Effector CD4-positive, alpha-beta T cell (primary cell): ENCODE measurements at places on chromosomes 3 and 15.
A peak's percentile ranks its signal among the peaks of the same experiment; 100 is the strongest.

- DNase-seq = no peak
Observed at GRCh38 chr15:80732818-80733217, 37.7 kb downstream of the ABHD17C start.

- no peak for DNase-seq
Observed at GRCh38 chr3:108073764-108074431, 16.9 kb downstream of the CD47 start.

GRCh38 chr15:41004490-41004889 is 51.2 kb downstream of the CHAC1 start:
- DNase-seq = no peak

DNA sequence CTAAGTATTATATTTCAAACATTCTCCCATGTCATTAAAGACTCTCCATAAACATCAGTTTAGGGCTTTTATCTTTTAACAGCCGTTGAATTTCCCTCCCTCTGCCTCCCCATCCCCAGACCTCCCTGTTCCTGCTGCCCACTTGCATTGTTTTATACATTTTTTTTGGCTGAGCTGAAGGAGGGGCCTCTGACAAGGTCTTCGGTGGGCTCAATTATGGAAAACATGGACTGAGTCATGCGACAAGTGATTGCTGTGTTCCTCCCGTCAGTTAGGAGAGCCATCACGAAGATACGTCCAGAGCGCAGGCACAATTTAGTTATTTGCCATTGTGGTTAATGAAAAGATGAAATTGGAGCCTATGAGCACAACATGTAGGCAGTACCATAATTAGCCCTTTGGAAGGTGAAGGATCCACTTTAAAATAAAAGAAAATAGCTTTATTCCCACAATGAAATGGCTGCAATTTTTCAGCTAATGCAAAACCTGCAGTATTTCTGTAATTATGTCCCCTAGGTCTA is 12.0 kb upstream of the NMNAT3 start:
- DNase-seq = no peak

DNA sequence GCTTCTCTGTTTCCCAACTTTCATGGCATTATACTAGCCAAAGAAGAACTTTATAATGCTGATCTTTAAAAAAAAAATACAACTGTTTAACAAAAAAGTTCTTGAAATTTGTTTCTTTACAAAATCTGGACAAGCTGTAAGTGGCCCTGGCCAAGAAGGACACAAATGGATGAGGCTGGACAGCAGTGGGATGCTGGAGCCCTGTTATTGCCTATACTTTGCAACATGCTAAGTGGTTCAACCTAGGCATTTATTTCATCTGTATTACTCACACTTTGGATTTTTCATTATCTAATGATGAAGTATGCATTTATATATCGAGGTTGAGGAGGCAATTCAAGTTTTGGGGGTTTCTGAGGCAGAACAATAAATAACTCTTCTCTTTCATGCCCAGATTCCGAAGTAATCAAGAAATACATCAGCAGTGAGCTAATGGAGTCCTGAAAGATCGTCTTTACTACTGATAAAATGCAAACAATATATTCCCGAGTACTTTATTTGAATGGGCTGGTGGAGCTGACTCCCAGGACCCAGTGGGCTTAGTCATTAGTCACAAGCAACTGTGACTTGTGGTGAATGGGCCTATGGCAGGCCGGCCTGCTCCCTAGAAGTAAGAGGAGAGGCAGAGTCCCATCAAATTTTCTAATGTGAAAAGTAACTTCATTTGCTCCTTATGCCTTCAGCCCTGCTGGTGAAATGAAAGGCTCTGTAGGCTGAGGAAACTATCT is 177.3 kb upstream of the DPH6 start:
- DNase-seq = no peak

DNA sequence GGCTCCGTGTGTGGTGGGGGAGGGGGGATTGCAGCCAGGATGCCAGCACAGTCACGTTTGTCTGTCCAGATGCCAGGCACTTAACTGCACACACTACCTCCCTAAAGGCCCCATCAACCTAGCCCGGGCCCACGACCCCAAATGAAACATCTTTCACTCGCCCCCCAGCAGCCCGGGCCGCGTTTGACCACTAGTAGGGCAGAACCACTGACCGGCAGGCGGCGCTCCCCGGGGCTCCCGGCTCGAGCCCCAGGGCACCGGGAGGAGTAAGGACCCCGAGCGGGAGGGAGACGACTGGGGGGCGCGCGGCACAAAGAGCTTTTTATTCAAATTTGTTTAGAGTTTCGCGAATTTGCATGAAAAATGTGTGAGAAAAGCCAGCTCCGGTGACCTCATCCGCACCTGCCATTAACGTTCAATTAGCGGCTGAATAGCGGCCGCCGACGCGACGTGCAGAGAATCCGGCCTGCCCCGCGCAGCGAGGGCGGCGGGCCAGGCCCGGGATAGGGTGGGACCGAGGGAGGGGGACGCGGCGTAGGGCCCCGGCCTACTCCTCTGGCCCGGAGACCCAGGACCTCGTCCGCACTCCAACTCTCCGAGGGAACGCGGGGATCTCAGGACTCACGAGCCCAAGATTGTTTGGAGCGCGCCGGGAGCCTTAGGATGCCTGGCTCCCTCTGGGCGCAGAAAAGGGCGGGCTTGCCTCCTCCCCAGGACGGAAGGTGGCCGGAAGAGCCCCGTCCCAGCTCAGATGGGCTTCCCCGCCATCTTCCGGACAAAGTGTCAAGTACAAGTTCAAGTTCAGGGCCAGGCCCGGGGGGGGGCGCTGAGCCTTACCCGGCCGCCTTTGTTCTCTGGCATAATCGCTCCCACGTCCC is 64.9 kb upstream of the POLG start:
- DNase-seq = no peak

GRCh38 chr15:99712415-99712814 is 20.8 kb downstream of the LYSMD4 start:
- no peak for DNase-seq

DNA sequence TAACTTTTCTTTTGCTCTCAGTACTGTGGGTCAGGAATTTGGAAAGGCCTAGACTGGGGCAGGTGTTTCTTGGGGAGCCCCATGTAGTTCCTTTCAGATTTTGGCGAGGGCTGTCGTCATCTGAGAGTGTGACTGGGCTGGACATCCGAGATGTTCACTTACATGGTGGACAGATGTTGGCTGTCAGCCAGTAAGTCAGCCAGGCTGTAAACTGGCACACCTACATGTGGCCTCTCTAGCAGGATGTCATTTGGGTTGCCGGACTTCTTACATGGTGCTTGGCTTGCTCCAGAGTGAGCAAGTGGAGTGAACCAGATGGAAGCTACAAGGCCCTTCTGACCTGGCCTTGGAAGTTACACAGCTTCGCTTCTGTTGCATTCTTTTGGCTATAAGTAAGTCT is 20.7 kb downstream of the TATDN2 start:
- DNase-seq = no peak

- no peak for DNase-seq
Observed at GRCh38 chr3:83093222-83093572, 1331.8 kb upstream of the GBE1 start.

DNA sequence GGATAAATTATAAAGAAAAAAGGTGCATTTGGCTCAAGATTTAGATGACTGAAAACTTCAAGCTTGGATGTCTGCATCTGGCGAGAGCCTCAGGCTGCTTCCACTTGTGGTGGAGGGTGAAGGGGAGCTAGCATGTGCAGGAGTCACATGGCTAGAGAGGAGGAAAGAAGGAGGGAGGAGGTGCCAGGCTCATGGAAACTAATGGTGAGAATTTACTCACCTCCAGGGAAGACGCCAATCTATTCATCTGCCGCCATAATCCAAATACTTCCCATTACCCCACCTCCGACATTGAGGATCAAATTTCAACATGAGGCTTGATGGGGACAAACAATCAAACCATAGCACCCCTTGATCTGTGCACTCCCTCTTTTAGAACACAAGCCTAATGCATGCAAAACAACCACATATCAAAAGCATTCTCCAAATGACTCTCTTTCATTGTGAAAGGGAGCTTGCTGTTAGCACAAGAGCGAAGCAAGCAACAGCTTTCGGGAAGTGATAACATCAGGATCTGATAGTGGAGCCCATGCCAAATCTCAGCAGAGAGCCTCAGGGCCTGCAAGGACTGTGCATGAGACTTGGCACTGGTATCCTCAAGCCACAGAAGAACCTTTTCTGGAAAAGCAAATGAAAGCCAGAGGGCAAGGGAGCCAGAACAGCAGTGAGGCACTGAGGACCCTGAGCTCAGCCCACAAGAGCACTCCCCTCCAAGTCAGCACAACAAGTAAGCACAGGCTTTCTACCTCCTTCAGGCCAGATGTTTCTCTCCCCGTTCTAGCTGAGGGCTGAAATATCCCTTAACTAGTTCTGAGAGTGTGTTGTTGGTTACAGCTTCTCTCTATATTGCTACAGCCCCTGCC is 50.2 kb upstream of the THBS1 start:
- no peak for DNase-seq

DNA sequence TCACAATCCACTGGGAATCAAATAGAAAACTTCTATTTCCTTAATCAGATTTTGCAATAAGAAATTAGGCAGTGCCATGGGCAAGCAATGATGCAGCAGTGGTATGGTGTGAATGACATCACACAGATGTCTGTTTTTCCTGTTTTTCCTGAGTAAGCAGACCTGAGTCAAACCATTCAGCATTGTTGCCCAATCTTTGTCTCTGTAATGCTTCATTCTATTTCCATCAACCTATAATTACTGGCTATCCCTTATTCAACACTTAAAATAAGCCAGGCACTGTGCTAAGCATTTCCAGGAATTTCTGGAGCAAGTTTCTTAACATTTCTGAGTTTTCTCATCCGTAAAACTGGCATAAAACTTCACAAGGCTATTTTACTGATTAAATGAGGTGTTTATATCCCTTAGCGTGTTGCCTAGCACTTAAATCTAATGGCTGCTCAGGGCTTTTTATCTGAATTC is 11.3 kb upstream of the OXSR1 start:
- no peak for DNase-seq

- DNase-seq = no peak
Observed at GRCh38 chr3:127484601-127485388, 105.7 kb downstream of the TPRA1 start.

GRCh38 chr3:45656575-45657363 is 32.4 kb upstream of the SACM1L start:
- DNase-seq = peak; percentile 81

DNA sequence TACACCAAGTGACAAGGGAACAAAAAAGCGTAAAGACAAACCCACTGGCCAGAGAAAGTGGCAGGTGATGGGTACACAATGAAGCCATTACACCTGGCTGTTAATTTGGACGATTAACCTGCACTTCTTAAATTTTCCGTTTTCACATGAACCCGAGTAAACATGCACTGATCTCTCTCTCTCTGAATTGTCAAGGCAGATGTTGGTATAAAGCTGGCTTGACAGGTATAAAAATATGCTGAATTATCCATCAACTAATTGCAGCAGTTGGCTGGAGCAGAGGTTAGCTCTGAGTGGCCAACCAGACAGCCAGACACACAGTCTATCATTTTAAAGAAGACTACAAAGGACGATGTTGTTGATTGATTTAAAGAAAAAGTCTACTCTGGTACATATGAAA is 561.7 kb upstream of the ALCAM start:
- no peak for DNase-seq

GRCh38 chr3:50155491-50155878 is 361 bp downstream of the SEMA3F start:
- no peak for DNase-seq

DNA sequence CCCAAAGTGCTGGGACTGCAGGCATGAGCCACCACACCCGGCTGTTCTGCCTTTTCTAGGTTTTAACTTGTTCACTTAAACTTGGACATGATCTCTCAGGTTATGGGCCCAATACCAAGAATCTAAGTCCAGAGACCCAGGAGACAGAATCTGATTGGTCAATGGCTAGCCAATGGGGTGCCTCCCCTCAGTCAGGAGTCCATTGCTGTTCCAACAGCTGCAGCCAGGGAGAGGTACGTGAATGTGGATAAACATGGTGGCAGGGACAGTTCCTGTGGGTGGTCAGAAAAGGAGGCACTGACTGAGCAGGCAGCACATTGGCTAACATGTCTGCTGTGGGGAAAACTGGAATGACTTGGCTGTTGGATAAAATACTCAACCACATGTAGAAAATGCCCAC is 140.3 kb downstream of the RPLP1 start:
- DNase-seq = no peak

GRCh38 chr3:63481627-63482026 is 170.8 kb upstream of the SNTN start:
- DNase-seq = no peak

DNA sequence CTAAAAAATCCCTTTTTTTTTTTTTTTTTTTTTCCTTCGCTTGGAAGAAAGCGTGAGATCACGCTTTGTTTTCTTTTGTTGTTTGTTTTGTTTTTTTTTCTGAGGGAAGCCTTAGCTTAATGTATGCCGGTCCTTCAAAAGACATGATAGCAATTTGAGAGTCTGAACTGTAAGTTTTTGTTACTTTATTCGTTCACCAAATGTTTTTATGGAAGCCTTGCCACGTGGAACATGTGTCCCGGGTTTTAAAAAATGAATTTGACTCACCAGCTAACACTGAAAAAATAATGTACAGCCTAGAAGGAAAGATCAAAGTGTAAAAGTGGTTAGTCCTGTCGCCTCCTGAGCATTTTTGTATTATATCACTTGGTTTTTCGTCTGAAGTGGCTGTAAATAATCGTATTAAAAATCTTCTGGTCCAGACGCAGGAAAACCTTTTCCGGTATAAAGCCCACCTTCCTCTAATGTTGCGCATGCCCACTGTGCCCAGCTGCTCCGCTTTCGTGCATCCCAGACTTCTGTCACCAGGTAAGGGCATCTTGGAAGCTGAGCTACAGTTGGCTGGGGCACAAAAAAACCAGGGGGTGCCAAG is 795 bp upstream of the MYNN start:
- no peak for DNase-seq

- peak; percentile 5 for DNase-seq
Observed at GRCh38 chr15:63833021-63833696, 589 bp downstream of the HERC1 start.

- no peak for DNase-seq
Observed at GRCh38 chr3:103137830-103138229, 703.0 kb downstream of the ZPLD1 start.

- no peak for DNase-seq
Observed at GRCh38 chr3:65596571-65597225, 442.0 kb downstream of the MAGI1 start.

DNA sequence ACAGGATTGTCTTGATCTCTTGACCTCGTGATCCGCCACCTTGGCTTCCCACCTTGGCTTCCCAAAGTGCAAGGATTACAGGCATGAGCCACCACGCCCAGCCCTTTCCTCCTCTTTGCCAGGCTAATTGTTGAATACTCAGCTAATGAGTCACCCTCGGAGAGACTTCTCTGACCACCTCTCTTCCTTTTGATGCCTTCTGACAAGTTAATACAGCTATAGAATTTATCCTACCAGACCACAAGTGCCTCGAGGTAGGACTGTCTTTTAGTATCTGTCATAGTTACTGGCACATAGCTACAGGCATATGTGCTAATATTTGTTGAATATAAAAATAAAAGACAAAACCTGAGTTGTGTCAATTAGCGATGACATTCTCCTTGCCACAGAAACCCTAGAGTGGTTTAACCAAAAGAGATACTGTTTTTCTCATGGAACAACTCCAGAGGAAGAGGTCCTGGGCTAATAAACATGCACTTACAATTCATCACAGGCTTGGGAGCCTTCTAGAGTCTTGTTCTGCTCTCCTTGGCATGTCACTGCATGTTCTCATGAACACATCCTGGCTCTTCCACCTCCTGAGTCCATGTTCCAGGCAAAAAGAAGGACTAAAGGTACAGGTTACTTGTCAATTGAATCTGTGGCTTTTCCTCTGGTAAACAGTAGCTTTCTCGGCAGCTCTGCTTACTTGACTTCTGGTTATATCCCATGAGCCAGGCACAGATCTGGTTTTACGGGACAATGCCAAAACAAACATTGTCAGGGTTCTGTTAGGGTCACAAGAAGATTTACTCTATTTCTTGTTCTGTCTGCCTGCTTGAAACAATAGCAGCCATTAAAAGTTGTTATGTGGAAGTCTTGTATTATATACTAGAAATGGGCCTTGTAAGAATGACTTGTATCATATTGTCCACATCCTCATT is 332.3 kb downstream of the THSD4 start:
- no peak for DNase-seq
